ENCODE measurements at places on chromosomes 11 and 22.

GRCh38 chr22:23431337-23432072 is 148.6 kb downstream of the IGLL1 start:
- no peak for DNase-seq

DNA sequence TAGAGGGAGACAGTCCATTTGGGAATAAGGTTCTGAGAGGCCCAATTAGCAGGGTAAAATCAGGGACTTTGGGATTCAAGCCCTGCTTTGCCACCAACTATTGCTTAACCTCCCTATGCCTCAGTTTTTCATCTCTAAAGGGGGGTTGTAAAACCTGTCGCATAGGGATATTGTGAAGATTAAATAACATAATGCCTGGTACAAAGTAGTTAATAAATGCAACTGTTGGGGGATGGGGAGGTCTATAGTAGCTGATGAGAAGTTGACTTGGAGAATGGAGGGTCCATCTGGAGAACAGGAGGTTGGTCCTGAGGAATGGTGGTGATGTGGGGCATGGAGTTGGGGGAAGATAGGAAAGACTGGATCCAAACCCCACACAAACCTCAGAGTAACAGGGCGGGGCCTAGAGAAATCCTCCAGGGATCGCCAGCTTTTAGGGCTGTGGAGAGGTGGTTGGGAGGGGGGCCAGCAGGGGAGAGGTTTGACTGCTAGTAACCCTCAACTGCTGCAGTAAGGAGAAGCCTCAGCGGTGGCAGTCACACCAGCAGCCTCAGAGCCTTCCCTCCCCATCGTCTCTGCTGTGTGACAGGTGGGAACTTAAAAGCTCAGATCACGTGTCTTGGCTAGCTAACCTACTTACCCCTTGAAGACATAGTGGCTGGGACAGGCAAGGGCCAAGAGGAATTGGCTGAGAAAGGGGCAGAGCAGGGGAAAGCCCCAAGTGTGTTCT is 1.1 kb upstream of the ABCG4 start:
- no peak for DNase-seq

- DNase-seq, result no peak
Measured at GRCh38 chr22:49585461-49586243, 242.0 kb downstream of the BRD1 start.

GRCh38 chr22:35802885-35803284 is 85.2 kb downstream of the APOL5 start:
- no peak for DNase-seq

DNA sequence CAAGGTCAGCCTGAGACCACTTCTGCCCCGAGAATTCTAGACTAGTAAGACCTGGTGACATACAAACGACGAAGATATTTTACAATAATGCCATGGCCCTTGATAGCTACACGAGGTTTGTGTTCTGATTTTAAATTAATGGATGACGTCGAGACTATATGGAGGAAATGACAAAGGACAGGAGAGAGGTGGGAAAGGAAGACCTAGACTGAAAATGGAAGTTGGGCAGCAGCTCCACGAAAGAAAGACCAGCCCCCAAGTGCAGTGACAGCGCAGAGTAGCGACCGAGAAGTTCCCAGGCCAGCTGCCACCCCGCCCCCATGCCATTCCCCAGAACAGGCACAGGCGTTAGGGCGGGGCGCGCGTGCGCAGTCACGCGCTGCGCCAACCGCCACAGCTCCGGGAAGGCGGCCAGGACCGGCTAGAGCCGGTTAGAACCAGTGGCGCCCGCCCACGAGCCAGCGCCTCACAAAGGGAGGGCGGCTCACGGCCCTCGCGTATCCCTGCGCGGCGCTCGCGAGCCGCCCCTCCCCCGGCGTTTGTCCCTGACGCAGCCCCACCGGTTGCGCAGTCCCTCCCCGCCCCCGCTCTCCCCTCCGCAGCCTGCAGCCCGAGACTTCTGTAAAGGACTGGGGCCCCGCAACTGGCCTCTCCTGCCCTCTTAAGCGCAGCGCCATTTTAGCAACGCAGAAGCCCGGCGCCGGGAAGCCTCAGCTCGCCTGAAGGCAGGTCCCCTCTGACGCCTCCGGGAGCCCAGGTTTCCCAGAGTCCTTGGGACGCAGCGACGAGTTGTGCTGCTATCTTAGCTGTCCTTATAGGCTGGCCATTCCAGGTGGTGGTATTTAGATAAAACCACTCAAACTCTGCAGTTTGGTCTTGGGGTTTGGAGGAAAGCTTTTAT is 1.5 kb upstream of the MALAT1 start:
- DNase-seq, result peak; percentile 96

DNA sequence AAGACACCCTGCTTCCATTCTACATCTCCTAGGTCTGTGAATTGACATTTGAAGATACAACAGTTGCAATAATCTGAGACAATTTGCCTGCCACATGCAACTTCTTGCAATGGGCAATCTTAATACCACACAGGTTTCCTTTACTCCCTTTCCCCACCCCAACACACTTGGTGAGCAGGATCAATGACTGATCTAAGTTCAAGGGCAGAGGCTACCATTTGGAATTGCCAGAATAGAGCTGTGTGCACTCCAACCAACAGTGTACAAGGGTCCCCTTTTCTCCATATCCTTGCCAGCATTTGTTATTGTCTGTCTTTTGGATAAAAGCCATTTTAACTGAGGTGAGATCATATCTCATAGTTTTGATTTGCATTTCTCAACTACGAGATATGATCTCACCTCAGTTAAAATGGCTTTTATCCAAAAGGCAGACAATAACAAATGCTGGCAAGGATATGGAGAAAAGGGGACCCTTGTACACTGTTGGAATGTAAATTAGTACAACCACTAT is 2.9 kb upstream of the NNMT start:
- no peak for DNase-seq

GRCh38 chr22:46734830-46735453 is 3.1 kb downstream of the CERK start:
- DNase-seq, result peak; percentile 80

- DNase-seq, result no peak
Measured at GRCh38 chr22:32745251-32745995, 56.1 kb upstream of the TIMP3 start.

- no peak for DNase-seq
Measured at GRCh38 chr11:133887692-133888332, 42.5 kb upstream of the SPATA19 start.

DNA sequence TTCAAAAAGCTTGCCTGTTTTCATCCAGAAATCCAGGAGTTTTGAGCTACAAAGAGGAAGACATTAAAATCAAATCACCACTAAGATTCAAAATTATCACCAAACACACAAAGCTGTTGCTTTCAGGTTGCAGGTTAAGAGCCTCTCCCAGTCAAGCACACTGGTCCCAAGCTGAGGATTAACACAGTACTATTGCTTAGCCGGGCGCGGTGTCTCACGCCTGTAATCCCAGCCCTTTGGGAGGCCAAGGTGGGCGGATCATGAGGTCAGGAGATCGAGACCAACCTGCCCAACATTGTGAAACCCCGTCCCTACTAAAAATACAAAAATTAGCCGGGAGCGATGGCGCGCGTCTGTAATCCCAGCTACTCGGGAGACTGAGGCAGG is 1165.1 kb downstream of the LRRC4C start:
- no peak for DNase-seq

- DNase-seq, result no peak
Measured at GRCh38 chr22:20279662-20280134, 11.6 kb upstream of the RTN4R start.

DNA sequence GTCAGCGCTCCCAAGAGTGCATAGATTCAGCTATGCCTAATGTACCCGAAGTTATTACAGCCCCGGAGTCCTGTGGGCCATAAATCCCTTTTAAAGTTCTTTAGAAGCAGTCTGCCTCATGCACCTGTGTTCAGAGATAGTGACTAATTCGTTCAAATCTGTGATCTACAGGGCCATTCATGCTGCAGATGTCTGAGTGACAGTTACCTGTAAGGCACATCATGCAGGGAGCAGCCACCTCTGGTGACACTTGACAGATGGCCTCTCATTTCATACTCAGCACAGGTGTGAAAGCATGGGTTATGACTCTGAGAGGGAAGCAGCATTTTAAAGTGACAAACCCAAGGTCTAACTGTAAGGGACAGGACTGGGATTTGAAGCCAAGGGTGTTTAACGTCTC is 2.4 kb upstream of the E2F8 start:
- DNase-seq, result no peak

DNA sequence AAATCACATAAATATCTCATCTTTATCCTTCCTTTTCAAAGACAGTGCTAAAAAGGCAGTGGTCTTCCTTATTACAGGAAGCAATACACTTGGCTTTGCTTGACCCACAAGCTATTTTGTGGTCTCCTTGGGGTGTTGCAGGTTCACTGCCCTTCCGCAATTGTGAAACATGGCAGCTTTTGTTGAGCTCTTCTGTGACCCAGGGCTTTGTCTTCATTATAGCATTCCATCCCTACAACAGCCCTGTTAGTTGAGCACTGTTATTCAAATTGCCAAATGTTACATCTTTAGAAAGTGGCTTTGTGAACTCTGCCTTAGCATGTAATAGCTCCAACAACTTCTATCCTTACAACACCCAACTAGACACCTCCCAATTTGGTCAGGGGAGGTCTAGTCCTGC is 107.1 kb downstream of the OPCML start:
- DNase-seq, result no peak

GRCh38 chr11:44737245-44738085 is 10.7 kb downstream of the TSPAN18 start:
- no peak for DNase-seq

DNA sequence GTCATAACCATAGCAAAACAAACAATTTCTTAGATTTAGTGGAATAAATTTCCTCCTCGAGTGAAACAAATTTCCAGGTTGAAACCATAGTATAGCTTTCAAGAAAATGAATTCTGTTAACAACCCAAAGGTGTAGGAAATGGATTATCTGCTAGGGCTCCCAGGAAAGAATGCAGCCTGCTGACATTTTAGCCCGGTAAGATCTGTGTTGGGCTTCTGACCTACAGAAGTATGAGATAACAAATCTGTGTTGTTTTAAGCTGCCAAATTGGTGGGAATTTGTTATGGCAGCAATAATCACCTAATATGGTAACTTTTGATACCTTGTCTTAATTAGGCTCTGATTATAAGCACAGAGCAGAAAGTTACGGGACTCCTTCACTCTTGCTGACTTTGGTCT is 32.0 kb upstream of the OR6M1 start:
- no peak for DNase-seq

DNA sequence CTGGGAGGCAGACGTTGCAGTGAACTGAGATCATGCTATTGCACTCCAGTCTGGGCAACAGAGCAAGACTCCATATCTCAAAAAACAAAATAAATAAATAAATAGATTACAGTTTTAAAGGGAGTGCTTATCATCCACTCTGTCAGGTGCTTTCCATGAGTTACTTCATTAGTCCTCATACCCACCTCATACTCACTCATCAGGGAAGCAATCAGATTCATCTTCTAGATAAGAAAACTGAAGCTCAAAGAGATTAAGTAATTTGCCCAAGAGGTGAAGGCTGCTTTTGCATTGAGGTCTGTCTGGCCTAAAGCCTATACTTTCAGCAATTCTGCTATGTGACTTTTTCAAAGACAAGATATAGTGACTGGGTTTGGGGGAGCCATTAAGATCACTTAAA is 101.0 kb downstream of the RASSF10 start:
- DNase-seq, result no peak

DNA sequence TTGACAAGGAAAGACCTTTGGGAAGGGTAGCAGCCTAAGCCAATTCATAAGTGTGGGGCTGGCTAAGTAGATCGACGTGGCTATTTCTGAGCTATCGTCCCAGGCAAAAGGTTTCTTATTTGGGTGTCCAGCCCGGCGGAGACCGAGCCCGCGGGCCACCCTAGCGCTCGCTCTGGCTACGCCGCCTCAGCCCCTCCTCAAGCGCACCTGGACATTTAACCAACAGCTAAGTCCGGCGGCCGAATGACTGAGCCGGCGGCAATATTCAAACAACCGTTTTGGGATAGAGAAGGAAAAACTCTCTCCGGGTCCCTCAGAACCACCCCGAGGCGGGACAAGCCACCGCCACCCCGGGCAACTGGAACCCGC is 457 bp downstream of the RNF141 start:
- DNase-seq, result no peak

GRCh38 chr11:130631119-130631518 is 182.7 kb downstream of the ADAMTS15 start:
- DNase-seq, result no peak

GRCh38 chr11:121711939-121712338 is 259.2 kb upstream of the SORL1-AS1 start:
- no peak for DNase-seq

GRCh38 chr11:690738-691633 is 4.0 kb downstream of the DEAF1 start:
- no peak for DNase-seq

DNA sequence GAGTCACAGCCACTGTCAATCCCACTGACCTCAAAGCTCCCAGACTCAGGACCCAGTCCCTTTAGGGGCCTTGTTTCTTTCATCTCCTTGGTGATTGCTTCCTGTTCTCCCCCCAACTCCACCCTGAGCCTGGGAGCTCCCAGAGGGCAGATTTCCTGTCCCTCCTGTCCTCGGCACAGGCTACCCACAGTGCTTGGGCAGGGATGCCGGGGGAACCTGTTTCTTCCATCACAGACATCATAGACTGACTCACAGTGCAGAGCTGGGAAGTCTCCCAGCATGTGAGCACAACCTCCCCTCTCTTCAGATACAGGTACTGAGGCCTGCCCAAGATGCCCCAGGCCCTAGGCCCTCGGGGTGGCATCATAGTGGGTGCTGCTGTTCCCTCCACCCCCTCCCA is 16.6 kb downstream of the TRIM29 start:
- DNase-seq, result no peak

- no peak for DNase-seq
Measured at GRCh38 chr22:28143961-28144745, 225.1 kb upstream of the PITPNB start.

- peak; percentile 84 for DNase-seq
Measured at GRCh38 chr11:65425105-65425970, 2.7 kb downstream of the NEAT1 start.

GRCh38 chr22:41713004-41713403 is 13.7 kb downstream of the MEI1 start:
- DNase-seq, result no peak

DNA sequence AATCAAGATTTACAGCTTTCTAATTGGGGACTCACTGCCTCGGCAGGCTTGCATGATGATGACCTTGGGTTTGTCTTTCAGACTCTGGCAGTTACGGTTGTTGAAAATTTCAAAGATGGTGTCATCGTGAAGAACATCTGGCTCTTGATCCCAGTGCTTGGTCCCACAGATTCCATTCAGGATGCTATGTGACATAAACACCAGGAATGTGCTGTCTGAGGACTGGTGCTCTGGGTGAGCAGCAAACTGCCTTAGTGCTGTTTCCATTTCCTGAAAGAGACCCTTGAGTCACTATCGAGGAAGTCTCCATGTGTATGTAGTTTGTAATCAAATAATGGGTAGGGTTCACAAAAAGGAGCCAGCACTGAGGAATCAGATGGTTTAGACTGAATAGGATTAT is 7.1 kb downstream of the CASP12 start:
- no peak for DNase-seq

- no peak for DNase-seq
Measured at GRCh38 chr11:73784080-73784634, 3.5 kb upstream of the MRPL48 start.

DNA sequence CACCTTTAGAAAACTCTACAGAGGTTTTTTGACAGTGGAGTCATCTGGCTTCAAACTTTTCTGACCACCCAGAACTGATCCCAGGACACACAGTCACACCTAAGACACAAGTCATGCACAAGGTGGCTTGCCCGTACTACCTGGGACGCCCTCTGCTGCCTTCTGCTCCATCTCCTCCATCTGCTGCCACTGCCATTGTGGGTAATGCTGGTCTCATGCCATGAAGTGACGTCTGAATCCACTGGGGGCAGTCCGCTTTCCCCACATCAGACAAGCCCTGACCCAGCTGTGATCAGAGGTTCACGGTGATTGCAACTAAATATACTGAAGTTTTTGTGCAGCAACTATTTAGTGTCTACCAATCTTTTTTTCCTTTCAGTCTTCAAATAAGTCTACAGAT is 5.4 kb upstream of the NDUFS8 start:
- no peak for DNase-seq

Measured in effector memory CD4-positive, alpha-beta T cell (primary cell).